ENCODE measurements at places on chromosomes 5 and 9.

DNA sequence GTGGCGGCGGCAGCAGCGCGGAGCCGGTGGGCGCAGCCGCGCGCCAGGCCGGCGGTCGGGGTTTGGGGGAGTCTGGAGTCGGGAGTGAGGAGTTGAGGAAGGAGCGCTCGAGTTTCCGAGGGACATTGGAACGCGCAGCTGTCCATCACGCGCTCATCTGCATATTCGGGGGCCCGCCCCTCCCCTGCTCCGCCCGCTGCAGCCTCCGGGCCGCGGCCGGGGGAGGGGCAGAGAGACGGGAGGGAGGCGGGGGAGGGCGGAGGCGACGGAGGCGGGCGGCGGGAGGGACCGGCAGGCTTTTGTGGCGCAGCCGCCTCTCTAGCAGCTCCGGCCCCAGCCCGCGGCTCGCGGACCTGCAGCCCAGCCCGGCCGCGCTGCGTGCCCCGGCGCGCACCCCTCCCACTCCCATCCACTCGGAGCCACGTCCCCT lies at the start of gene IRX2:
TSS of gene IRX2 (minus strand) at position 86 of the 430 bp plus-strand sequence. CDS start 264 bp downstream, outside the sequence.
- DNase-seq = no peak

DNA sequence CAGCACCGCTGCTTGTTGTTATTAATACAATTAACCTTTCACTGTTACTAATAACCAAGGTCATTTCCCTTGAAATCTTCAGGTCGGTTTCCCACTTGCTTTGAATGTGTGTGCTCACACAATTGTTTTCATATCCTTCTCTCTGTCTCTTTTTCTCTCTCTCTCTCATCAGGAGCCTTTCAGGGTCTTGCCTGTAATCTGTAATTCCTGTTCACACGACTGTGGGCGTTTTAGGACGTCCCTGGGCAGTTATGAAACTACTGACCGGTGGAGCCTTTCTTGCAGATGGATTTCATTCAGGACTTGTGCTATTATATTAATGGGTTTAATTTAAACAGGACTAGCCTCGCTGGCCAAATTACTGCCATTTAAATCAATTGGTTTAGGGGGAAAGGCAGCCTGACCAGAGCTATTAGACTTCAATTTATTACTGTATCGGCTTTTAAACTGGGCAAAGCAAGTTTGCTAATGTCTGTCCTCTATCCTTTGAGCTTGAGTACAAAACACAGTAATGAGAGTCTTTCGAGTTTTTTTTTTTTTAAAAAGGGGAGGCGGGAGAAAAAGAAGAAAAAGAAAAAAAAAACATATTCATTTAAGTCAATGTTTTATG lies 316.0 kb upstream of the TLE4 start:
- DNase-seq = no peak

DNA sequence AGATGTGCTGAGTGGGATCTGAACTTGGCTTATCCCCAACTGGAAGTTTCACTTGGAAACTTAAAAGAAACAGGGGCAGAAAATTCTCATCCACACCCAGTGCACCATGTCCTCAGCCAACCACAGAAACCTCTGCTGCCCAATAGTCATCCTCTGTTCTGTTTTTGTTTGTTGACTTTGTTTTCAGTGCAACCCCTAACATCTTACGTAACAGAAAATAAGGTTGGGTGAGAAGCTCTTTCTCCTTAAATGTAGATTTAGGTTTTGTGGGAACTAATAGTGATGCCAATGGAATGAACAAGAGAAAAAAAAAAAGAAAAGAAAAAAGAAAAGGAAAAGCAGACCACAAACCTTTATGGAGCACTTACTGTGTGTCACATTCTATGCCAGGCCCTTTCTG lies 262.8 kb downstream of the PAPPA start:
- no peak for DNase-seq

DNA sequence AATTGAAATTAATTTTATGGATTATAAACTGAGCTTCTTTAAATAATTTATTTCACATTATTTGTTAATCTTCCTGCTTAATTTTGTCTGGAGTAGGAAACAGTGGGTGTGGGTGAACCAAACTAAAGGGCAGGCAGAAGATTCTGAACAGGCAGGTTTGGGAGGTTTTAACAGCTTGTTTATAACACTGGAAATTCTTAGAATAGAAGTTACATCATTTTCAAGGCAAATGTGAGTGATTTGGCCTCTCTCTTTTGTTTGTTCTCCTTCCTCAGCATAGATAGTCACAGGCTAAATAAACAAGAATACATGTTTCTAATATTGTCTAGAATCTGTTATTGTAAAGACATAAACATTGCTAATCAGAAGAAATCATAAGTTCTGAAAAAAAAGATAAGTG lies 970.9 kb upstream of the NUDT12 start:
- DNase-seq = no peak

DNA sequence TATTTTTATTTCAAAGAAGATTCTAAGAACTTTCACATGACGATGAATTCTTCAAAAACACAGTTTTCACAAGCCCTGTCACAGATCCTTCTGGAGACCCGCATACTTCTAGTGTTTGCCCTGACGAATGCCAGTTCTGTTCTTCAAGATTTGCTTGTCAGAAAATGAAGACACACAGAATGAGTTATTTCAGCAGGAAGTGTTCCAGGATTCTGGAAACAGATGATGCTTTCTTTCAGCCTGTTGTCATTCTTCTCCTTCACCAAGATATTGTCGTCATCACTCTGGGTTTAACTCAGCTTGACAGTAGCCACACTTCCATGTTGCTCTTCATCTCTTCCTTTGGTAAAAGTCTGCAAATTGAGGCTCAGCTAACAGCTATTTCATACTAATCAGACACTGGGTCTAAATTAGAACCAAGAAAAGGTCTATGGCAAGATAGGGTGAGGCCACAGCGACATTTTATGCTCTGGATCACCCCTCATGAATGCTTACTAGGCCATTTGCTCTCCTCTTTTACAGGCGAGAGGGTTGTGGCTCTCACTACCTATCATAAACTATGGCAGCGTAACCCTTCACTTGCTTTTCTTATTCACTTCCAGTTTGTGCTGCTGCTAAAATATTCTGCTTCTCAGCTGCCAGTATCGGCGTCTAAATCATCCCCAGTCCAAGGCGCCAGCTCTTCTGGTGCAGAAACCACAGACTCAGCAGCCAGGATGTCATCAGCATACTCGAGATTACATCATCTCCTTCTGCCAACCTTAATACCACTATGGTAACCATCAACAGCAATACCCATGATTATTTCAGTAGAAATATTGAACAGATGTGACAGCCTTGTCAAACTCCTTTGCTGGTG lies 159.6 kb upstream of the TBCA start:
- no peak for DNase-seq

DNA sequence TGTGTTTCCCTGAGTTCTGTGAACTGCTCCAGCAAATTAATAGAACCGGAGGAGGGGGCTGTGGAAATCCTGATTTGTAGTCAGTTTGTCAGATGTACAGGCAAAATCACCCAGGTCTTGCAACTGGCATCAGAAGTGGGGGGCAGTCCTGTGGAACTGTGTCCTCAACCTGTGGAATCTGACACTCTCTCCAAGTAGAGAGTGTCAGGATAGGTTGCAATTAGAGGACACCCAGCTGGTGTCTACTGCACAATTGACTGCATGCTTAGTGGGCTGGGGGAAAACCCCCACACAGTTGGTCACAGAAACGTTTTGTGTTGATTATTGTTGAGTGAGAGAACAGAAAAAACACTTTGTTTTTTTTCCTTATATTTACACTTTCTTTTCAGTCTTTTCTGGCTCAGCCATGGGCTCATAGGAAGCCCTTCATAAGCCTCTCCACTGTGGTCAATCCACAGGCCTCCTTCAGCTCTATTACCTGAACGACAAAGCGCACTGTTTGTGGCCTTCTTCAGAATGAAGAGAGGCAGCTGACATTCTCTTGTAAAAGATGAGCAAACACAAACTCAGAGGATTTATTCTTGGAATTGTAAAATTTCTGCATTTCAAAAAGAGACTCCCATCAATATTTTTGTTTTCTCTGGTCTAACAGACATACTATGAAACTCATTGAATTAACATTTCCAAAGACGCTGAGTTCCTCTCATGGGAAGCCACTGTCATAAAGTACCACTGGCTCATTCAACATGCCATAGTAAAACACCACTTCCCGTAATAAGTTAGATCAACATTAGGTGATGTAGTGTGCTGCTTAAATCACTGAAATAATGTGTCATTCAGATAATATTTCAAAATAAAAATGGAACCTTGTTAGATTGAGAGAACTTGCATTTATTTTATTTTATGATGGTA lies 348.9 kb upstream of the RFX3 start:
- no peak for DNase-seq

- DNase-seq = no peak
Observed at GRCh38 chr5:76757049-76757448, 41.1 kb downstream of the F2R start.

- DNase-seq = no peak
Observed at GRCh38 chr9:28707616-28708015, 1134.3 kb upstream of the C9orf72 start.

DNA sequence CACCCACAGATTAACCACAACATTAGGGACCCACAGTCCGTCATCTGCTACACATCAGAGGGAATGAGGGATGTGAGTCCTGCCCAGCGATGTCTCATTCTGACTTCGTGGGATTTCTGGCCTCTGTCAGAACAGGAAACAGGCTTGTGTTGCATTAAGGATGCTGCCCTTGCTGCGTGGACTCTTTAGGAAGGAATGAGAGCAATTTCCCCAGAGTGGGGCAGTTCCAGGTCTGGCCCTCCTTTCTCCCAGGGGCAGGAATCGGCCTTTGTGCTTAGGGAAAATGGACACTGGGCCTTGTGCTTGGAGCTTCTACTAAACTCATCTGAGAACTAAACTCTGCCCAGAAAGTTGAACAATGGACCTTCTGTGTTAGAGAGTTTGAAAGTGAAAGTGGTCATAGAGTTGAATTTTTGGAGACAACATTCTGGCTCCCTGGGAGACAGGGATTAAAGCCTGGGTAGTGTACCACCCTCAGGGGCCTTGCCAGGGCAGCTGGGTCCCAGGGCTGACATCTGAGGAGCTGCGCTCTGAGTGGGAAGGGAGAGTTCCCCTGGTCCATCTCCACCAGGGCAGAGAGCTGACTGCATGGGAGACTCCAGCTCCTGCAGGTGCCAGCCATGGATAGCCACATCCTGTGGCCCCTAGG lies 37.8 kb upstream of the S1PR3 start:
- DNase-seq = no peak

DNA sequence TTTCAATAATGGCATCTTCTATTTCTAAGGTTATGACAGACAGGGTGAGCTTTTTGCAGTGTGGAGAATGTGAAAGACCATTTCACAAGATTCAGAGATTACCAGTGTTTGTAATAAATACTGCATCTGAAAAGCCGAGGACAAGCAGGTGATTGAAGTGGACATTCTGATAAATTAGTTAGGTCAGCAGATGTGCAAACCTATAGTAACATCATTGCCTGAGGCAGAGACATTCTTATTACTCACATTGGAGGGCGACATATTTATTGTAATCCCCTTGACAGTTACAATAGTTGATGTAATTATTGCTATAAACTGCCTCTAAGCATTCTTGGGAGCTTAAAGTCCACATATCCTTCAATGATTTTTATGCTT lies 3.3 kb downstream of the RASGRF2 start:
- no peak for DNase-seq

GRCh38 chr5:108634010-108634616 lies 113.6 kb upstream of the FER start:
- no peak for DNase-seq

DNA sequence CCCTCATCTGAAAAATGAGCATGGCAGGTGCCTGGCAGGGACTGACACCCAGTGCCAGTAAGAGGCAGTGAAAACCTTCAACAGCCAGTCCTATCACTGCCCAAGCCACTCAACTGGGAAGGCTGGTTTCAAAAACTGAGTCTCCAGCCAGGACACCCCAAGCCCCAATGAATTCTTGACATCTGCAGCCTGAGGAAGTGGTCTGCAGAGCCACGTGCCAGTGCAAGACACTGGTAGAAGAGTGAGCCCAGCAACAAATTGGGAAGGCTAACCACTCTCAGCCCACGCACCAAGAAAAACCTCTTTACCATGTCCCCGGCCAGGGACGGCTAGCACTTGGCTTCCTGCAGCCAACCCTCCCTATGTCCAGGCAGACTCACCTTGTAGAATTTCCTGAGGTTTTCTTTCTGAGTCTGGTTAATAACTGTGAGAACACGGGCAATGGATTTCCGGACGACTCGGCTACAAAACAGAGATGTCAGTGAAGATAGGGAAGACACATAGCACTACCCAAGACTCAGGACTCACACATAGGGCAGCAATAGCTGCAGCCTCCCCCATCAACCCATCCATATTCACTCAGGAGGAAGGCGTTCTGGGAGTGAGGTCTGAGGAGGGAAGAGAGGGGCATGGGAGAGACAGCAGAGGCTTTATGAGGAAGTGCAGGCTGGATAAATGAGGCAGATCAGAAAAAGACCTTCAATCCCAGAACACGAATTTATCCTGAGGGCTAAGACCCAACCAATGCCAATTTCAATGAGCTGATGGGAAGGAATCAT lies 1.8 kb downstream of the RPL35 start:
- DNase-seq = no peak

GRCh38 chr5:78116167-78116566 lies 178.3 kb downstream of the AP3B1 start:
- DNase-seq = no peak

GRCh38 chr9:88775966-88776365 lies 215.3 kb upstream of the S1PR3 start:
- DNase-seq = no peak

GRCh38 chr5:181170237-181170825 lies 22.9 kb downstream of the OR2V2 start:
- DNase-seq = no peak

DNA sequence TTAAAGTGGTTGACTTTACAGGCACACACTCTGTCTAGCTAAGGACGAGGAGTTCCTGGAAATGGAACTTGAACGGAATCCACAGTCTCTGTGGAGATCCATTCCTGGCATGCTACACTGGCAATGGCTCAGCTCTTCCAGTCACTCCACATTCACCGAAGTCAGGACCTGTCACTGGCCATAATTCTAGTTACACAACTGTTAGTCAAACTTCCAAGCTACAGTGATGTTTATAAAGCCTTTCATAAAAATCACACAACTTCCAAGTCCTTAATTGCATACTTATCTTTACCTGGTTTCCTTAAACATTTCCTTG lies 15.7 kb downstream of the CDC14B start:
- no peak for DNase-seq

GRCh38 chr9:38007016-38007415 lies 62.0 kb downstream of the SHB start:
- no peak for DNase-seq

GRCh38 chr9:136769710-136770191 lies 5.4 kb upstream of the LCN15 start:
- DNase-seq = no peak

DNA sequence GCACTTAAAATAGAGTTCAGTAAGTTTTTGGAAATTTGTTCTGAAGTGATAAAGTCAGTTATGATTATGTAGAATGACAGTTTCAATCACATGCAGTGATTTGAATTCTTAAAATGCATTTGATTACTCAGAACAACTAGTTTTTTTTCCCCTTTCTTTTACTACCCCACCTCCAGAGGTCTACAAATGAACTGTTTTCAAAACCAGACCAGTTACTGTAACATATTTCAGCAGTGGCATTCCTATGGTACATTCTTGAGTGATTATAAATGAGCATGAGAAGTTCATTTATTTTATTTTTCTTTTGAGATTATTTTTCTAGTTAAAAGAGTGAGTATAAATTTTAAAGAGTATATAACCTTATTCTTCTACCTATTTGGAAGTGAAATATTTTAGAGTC lies 71.6 kb downstream of the NNT start:
- no peak for DNase-seq

- DNase-seq = no peak
Observed at GRCh38 chr9:113989017-113989713, 88.9 kb downstream of the AMBP start.
